NCI-H1048 (cell line): ENCODE measurements at places on chromosomes 12 and 14.

DNA sequence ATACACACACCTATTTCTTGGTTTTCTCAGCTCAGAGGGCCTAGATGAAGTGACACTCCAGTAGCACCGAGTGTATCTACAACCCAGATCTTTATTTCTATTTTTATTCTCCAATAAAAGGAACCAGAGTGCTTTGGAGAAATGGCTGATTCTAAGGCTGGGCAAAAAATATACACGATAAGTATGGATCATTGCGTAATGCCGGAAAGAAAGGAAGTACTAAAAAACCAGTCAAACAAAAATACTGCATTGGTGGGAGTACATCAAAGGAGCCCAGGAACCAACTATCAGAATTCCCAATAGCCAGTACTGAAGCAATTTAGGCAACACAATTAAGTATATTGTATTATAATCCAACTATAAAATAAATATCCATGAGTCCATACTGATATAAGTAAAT, 400.9 kb upstream of the CCDC196 start:
- DNase-seq: no peak

GRCh38 chr12:13099066-13099843, 4.2 kb downstream of the GSG1 start:
- DNase-seq: no peak

GRCh38 chr12:53695152-53696145, 19.6 kb upstream of the ATP5MC2 start:
- no peak for DNase-seq

DNA sequence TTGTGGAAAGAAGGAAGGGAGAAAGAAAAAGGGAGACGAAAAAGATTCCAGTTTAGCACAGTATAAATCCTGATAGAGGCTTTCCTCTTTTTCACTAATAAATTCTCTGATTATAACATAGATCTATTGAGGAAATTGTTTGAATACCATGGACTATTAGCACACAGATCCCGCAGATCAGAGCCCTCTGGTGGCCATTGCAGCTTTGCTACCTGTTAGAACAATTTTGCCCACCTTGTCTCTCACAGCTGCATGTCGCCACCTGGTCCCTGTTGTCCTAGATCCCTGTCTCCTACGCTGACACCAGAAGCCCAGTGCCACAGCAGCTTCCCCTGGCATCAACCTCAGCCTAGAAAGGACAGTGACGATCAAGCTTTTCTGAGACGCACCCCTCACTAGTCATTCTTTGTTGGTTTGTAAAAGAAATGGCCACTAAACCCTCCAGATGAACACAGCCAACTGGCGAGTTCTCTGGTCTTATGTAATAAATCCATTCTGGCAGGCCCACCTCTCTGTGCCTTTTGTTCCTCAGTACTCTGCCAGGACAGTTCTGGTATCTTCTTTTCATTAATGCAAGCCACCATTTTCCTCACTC, 9.9 kb downstream of the GPHB5 start:
- DNase-seq: no peak

GRCh38 chr12:90166671-90167070, 458.0 kb upstream of the ATP2B1 start:
- DNase-seq: no peak
